ENCODE measurements at places on chromosomes 1 and 21. TPM values are rescaled to one million over a fixed set of nuclear protein-coding genes. Genes with fewer than 3 reads are reported as not detected.

HENMT1 gene
- total RNA-seq: 2.6 TPM

SLC25A33 gene
- total RNA-seq: 8.4 TPM

OR2G6 gene
- not detected for total RNA-seq

PLA2G2F gene
- total RNA-seq: not detected

JUN gene
- 114 TPM for total RNA-seq

ORC1 gene
- total RNA-seq: 4.9 TPM

GPR3 gene
- total RNA-seq: 0.46 TPM

FNDC5 gene
- total RNA-seq: not detected
